Brain (organoid and tissue), 16 donors: ENCODE measurements at places on chromosomes 5 and 9.

DNA sequence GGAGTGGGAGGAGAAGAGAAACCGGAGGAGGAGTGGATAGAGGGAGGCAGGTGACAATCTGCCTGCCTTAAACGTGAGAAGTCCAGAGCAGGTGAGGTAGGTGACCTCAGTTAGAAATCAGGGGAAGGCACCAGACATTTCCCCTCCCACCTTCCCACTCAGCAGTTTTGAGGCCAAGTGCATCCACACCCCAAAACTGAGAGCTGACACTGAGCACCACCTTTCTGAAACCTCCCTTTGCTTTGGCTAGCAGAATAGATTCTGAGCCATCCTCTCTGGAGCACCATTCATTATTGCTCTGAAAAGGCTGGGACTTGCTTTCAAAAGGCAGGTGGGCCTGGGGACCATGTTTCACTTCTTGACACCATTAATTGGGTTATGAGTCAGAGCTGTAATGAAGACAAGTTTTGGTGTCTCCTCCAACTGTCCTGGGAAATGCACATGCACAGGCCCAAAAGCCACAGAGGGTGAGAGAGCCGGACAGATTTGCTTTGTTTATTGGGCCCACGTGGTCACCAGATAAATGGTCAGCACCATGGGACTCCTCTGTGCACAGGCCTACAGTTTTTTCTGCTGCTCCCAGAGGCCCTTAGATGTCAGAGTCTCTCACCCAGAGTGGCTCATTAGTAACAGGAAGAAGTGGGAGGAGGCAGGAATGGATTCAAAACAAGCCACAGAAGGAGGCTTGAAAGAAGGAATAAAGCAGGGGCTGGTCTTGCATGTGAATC is 314.7 kb downstream of the TLE1 start:
- DNase-seq = no peak

- no peak for DNase-seq
Measured at GRCh38 chr5:131685516-131686171, 50.6 kb upstream of the RAPGEF6 start.

DNA sequence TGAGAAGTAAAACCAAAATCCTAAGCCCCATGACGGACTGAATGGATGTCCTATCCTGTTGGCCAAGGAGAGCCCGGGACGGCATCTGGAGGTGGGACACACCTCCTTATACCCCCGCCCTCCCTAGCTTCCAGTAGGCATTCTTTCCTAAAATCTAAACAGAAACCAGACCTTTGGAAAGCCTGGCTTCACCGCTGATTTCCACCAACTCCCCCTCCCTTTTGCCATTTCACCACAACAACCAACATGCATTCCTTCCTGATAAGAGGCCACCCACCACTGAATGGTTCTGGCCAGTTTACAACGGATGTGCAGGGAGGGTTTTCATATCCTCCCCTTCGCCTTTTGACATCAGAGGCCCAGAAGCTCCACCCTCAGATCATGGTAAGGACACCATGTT is 9.2 kb upstream of the RARS1 start:
- no peak for DNase-seq

GRCh38 chr5:149583394-149583793 is 2.1 kb downstream of the ARHGEF37 start:
- peak; percentile 47 for DNase-seq

DNA sequence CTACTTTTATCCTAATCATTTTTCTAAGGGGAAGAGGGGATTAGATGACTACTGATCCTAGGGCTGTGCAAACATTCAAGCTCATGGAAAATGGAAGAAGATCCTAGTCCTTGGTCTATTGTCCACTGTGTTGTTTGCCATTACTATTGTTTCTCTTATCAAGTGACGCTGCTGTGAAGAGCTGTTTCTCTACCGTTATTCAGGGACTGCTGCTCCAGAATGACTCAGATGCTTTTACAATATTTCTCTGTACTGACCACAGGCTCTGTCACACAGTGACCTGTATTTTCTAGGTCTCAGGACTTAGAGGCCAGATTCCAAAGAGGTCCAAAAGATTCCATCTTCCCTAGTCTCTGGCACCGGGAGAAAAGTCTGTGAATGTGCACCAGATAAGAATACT is 159.5 kb upstream of the CHD1 start:
- no peak for DNase-seq

DNA sequence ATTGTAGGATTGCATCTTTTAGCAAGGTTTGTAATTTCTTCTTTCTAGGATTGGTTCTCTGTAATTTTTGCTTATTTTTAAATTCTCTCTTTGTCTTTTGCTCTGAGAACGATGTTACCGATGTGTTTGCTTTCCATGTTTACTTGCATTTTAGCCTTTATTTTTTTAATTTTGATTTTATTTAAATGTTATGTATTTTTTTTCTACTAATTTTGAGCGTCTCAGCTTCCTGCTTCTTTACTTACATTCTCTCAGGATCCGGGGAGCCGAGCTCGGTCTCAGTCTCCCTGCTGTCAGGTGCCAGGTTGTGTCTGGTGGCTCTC is 20.9 kb downstream of the ANXA2R start:
- peak; percentile 61 for DNase-seq

- peak; percentile 77 for DNase-seq
Measured at GRCh38 chr9:78369639-78370219, 72.8 kb downstream of the PSAT1 start.

DNA sequence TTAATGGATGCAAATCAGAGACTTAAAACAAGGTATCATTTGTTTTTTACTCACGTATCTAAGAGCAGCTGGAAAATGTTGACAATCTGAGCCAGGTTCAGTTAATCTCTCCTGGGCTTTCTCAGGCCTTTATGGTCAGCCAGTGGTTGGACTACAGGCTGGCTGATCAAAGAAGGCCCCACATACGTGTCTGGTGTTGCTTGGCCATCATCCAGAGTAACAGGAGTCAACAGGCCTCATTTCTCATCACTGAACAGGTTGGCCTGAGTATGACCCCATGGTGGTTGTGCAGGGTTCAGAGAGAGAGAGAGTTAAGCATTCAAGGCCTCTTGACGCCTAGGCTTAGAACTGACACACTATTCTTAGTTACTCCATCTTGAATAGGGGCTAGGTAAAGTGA is 97.0 kb upstream of the VLDLR start:
- no peak for DNase-seq

DNA sequence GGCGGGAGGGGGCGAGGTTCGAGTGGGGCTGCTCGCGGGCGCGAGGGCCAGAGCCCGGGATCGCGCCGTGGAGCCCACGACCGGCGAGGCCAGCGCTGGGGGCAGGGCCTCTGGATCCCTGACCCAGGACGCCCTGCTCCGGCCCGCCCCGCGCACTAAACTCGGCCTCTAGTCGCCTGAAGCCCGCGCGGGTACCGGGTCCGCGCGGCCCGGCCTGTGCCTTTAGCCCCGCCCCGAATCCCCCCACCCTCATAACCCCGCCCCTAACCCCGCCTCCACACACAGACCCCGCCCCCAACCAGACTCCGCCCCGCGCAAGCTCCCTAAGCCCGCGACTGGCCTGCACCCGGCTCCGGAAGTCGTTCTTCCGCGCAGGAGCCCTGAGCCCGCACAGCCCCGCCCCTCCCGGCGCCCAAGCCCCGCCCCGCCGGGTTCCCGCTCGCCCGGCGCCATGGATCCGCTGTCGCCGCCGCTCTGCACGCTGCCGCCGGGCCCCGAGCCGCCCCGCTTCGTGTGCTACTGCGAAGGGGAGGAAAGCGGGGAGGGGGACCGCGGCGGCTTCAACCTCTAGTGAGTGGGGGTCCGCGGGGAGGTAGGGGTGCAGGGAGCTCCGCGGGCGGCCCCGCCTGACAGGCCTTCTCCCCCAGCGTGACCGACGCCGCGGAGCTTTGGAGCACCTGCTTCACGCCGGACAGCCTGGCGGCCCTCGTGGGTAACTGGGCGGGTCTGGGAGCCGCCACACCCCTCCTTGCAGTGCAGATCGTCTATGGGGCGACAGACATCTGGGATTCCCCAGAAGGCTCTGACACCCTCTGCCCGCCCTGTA is at the start of gene PAXX:
TSS of gene PAXX (plus strand) at position 430 of the 826 bp plus-strand sequence. CDS start at position 452, 22 bp downstream.
- DNase-seq = peak; percentile 95

GRCh38 chr5:40678026-40678425 is 1.7 kb upstream of the PTGER4 start:
- no peak for DNase-seq

- no peak for DNase-seq
Measured at GRCh38 chr5:151675611-151676313, 11.0 kb downstream of the SPARC start.

GRCh38 chr9:87294126-87294525 is 203.5 kb upstream of the DAPK1 start:
- peak; percentile 79 for DNase-seq

DNA sequence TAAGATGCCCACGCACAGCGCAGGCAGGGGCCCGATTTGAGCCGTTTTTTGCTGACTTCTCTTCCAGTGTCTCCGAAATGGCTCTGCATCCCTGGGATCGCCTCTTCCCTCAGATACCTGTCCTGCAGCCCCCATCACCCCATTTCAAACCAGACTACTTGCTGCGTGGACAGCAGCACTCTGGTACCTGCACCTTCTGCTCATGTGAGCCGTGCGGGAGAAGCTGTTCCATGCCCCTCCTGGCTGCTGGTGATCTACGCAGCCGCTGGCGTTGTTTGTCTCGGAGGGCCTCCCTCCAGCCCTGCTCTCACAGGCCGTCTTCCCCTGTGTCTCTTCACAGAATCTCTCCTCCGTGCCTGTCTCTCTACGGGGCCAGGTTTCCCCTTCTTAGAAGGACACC is 13.4 kb downstream of the CEP72 start:
- no peak for DNase-seq

DNA sequence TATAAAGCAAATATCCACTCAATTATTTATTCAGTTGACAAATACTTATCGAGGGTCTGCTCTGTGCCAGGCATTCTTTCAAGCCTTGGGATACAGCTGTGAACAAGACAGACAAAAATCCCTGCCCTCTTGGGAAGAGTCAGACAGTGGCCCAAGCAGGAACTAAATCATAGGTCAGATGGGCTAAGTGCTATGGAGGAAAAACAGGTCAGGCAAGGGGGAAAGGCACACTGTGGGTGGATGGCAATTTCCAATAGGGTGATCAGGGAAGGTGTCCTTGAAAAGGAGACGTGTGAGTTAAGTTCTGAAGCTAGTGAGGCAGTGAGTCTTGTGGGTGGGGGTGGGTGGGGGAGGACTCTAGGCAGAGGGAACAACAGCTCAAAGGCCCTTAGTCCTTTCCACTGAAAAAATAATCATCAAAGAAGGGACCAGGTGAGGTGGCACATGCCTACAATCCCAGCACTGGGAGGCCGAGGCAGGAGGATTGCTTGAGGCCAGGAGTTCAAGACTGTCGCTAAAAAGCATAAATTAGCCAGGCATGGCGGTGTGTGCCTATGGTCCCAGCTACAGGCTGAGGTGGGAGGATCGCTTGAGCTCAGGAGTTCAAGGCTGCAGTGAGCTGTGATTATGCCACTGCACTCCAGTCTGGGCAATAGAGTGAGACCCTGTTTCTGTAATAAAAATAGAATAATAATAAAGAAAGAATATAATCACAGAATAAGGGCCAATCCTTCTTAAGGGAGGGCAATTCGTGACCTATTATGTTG is 95.2 kb upstream of the CPEB4 start:
- no peak for DNase-seq

DNA sequence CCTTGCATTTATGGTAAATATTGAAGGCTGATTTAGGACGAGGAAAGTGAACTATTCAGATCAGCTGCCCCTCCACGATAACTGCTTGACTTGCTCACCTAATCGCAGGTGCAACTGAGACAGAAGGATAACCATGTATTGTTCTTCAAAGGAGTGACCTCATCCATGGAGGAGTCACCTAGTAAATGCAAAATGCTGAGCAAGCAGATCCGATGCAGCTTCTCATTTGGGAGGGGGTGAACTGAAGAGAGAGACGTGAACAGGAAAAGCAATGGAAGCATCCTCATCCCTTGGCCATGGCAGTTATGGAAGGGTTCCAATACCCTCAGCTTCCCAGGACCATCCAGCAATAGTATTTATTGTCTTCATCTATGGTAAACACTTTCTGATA is 47.5 kb downstream of the RASGRF2 start:
- DNase-seq = no peak

DNA sequence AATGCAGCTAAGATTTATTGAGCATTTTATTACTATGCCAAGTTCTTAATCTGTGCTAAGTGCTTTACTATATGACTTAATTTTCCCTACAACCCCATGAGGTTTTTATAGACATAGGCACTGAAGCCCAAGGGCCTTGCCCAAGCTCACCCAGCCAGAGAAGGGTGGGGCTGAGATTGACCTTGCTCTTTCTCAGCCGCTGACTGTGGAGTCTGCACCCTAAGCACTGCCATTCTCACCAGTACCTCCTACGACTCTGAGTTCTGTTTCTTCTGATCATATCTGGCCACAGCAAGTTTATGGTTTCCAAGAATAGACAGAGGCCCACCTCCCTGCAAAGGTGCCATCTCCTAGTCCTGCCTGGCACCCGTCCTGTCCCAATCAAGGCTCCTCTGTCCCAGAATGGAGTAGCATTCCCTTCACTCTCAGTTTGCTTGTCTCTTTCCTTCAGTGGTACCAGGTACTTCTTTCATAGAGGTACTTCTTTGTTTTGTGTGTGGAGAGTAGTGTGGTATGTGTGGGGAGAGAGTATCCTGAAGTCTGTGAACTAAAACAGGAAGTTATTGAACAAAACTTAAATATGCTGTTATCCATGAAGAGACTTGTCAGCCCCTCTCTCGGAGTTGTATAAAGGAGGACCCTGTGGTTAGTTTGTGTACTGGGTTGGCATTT is 42.6 kb downstream of the CSF1R start:
- DNase-seq = no peak

DNA sequence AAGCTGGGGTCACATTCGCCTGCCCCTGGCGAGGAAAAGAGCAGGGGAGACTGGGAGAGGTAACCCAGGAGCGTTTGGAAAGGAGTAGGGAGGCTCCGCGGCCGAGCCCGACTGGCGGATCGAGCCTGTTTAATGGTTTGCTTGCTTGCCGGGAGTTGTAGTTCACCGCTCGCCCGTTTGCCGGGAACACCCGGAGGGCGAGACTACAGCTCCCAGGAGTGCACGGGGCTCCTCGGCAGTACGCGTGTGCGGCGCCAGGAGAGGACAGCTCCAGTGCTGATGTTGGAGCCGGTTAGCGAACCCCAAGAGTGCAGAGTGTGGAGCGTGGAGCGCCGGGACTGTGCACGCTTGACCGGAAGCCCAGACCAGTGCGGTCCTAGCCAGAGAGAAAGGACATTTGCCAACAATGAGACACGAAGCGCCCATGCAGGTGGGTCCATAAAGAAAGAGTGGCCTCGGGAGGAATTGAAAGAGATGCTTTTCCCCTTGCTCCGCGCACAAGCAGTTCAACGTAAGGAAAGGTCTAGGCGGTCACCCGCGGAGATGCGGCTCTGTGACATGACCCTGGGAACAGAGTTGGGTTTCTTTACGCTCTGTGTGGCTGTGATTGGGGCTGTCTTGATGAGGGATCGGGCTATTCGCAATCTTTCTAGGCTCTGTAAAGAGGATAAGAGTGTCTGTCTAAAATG is at the start of gene RAB3C:
TSS of gene RAB3C (plus strand) at position 273 of the 689 bp plus-strand sequence. CDS start at position 407, 134 bp downstream.
- DNase-seq = peak; percentile 98

DNA sequence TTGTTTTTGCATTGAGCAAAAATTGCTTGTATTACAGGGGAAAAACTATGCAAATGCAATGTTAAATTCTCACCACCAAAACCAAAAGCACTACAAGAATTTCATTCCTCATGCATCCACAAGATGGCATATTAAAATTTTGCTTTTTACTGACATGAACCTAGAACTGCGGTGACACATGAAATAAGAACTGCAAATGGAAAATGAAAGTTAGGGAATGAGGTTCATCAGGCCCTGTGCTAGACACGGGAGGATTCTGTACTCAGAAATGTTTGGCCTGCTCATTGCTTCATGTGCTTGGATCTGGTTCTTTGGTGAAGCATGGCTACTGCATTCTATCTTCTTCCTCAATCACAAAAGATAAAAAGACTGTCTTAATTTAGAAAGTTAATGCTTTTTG is 9.1 kb upstream of the RFK start:
- peak; percentile 63 for DNase-seq

- DNase-seq = no peak
Measured at GRCh38 chr5:176578391-176578808, 29.3 kb downstream of the CDHR2 start.
